A549 treated with DMSO at 1 μM for 4 hours (cell line): ENCODE measurements at places on chromosomes 1 and 21. TPM values are rescaled to one million over a fixed set of nuclear protein-coding genes. Genes with fewer than 3 reads are reported as not detected.

BEND5 gene
- not detected in 5 replicates for total RNA-seq

ROR1 gene
- 12.3 to 15.2 TPM (median 13.1 TPM) in 5 replicates for total RNA-seq

SH2D2A gene
- total RNA-seq: 3.9 to 5.1 TPM (median 4.7 TPM) in 5 replicates

VASH2 gene
- total RNA-seq: 3.6 to 4.8 TPM (median 4.5 TPM) in 5 replicates

TYW3 gene
- 14.8 to 21.1 TPM (median 19.6 TPM) in 5 replicates for total RNA-seq

AGMAT gene
- total RNA-seq: 5.7 to 8.6 TPM (median 7.8 TPM) in 5 replicates

CELA2A gene
- total RNA-seq: not detected in 5 replicates

RIPPLY3 gene
- total RNA-seq: 0.38 to 0.93 TPM (median 0.70 TPM) in 5 replicates

ANKRD34A gene
- total RNA-seq: 0.17 to 0.69 TPM (median 0.23 TPM) in 5 replicates

HNRNPR gene
- 155 to 185 TPM (median 178 TPM) in 5 replicates for total RNA-seq

CCDC27 gene
- not detected in 5 replicates for total RNA-seq
